ENCODE measurements at places on chromosomes 3 and 15. TPM values are rescaled to one million over a fixed set of nuclear protein-coding genes. Genes with fewer than 3 reads are reported as not detected.

Gene SPG21
- 87.0 TPM for total RNA-seq

Gene SEMA3B
- 25.6 TPM for total RNA-seq

Gene PPP1R14D
- total RNA-seq, result not detected

Gene FOXB1
- total RNA-seq, result not detected

Gene GHSR
- not detected for total RNA-seq

Gene SCAANT1
- not detected for total RNA-seq

Gene TRIM71
- not detected for total RNA-seq

Gene TM4SF1
- total RNA-seq, result 726 TPM

Gene CLDND1
- 112 TPM for total RNA-seq

Gene PLXNB1
- 37.3 TPM for total RNA-seq

Gene ALS2CL
- 1.8 TPM for total RNA-seq

Gene PSTPIP1
- total RNA-seq, result 4.4 TPM

Gene MYL3
- total RNA-seq, result not detected

Gene C15orf62
- not detected for total RNA-seq

Gene SLC22A13
- 1.2 TPM for total RNA-seq

Gene GRIP2
- 0.46 TPM for total RNA-seq

Gene GABRB3
- total RNA-seq, result 1.3 TPM

Gene GCHFR
- total RNA-seq, result 0.85 TPM

Gene SUCNR1
- total RNA-seq, result 51.2 TPM

Gene CORO2B
- 32.9 TPM for total RNA-seq

Gene ROPN1B
- not detected for total RNA-seq

Gene TMCO5A
- total RNA-seq, result not detected
